ENCODE measurements at places on chromosomes 2 and 18. TPM values are rescaled to one million over a fixed set of nuclear protein-coding genes. Genes with fewer than 3 reads are reported as not detected.

QPCT gene
- 25.7 TPM for total RNA-seq

AAK1 gene
- 61.9 TPM for total RNA-seq

RGPD3 gene
- 0.59 TPM for total RNA-seq

AOX1 gene
- total RNA-seq: 76.4 TPM

MBD2 gene
- 31.5 TPM for total RNA-seq

GNLY gene
- total RNA-seq: not detected

All from osteoblast (primary cell).